Putamen (tissue), 1 donor: ENCODE measurements at places on chromosomes 1 and 21.

DNA sequence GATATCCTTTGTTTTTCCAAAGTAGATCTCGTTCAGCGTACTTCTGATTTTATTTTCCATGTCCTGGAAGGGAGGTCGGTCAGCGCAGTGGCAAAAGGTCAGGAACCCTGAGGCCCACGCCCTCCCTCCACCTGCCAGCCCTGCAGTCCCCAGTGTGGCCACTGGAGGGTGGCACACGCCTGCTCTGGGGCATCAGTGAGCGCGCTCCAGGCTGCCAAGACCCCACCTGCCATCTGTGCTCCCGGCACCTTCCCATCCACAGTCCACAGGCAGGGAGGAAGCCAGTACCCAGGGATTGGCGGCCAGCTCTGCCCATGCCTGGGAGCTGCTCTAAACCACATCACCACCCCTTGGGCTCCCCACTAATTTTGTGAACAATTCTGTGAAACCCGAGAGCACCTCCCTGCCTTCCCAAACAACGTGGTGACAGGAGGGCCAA, 32.3 kb downstream of the SLC66A1 start:
- DNase-seq = no peak

- DNase-seq = no peak
These were observed 896 bp downstream of the LYSMD1 start for GRCh38 chr1:151164732-151165280.

DNA sequence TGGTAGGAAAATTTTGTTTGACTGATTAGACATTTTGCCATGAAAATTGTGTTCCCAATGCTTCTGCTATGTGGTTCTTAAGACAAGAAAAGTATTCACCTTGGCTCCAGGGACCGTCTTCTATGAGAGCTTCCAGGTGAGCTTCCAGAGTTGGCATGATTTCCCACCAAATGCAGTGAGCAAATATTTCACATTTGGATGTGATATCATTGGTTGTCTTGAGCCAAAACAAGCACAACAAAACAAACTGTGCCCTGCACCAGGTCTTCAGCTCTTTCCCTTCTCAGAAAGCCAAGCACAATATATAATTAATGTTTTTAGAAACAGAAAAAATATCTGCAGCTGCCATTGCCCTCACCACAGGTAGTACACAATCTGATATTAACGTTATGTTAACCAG, 1009.0 kb downstream of the PLA2G4A start:
- DNase-seq = no peak

GRCh38 chr1:62209931-62210595, 15.4 kb downstream of the L1TD1 start:
- no peak for DNase-seq

DNA sequence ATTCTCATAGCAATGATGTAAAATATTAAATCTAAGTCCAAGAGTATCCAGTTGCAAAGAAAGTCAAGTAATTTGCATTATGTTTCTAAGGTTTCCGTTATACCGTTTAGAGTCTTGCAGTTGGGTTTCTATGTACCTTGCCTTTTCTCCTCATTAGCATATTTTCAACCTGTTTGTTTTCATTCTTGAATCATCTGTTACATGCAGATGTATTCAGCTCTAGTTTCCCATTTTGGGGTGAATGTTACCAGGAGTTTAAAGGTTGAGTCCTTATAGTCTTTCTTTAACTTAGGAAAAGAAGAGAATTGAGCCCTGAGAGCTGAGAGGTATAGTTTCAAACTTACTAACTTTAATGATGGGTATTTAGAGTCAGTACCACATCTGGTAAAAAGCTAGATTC, 139.9 kb downstream of the NFIA start:
- no peak for DNase-seq

GRCh38 chr1:25526753-25527152, 16.7 kb upstream of the LDLRAP1 start:
- DNase-seq = no peak
